ENCODE measurements at places on chromosomes 11 and 22.

DNA sequence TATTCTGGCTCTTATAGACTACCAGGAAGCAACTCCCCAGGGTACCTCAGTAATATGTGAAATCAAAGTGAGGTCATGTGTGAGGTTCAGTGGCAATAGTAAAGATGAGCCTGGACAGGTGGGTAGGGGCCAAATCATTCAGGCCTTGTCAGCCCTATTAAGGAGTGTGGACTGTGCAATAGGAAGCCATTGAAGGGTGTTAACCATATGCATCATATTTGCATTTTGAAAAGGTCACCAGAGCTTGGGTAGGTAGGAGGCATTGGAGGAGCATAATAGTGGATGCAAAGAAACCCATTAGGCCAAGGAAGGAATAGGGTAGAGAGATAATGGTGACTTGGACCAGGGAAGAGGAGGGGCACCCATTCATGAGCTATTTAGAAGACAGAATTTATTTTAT lies 8.4 kb upstream of the MRPL11 start:
- no peak for DNase-seq

DNA sequence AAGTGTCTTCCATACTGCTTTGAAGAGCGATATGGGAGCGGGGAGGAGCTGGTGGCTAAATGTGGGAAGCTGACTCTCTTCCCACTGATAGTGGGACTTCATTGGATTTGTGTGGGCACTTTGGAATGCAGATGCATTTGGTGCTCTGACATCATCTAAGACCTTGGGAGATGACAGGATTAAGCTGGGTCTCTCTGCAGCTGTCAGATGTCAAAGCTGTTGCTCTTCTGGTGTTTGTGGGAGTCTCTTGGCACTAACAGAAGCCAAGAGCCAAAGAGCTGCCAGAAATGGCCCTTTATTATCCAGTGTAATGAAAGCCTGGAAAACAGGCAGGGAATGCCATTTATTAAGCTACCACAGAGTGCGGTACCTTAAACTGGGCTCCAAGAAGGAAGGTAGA lies 20.6 kb downstream of the GRAMD1B start:
- no peak for DNase-seq

GRCh38 chr11:69486056-69486772 lies 4.8 kb downstream of the LINC01488 start:
- DNase-seq = no peak

DNA sequence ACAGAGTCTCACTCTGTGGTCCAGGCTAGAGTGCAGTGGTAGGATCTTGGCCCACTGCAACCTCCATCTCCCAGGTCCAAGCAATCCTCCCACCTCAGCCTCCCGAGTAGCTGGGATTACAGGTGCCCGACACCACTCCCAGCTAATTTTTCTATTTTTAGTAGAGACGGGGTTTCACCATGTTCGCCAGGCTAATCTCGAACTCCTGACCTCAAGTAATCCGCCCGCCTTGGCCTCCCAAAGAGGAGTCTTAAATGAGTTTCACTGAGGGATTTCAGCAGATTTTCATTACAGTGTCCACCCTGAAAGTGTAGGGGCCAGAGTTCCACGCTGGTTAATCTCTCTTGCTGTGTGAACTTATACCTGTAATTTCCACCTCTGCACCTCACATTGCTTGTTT lies 412 bp upstream of the RPS3 start:
- DNase-seq = no peak

DNA sequence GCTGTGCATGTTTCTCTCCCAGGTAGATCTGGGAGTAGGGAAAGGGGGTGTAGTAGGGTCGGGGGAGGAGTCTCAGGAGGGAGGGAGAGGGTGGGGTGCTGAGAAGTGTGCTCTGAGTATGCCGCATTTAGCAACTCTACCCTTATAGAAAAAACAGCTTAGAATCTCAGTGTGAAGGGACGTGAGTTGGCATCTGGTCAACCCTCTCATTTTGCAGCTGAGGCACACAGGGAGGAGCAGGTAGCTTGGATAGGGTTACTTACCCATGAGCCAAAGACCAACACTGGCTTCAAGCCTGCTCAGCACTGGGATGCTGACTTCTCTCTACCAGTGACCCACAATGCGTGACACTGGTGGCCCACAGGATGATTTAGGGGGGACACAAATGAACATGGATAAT lies 95.9 kb downstream of the FBXO7 start:
- no peak for DNase-seq

DNA sequence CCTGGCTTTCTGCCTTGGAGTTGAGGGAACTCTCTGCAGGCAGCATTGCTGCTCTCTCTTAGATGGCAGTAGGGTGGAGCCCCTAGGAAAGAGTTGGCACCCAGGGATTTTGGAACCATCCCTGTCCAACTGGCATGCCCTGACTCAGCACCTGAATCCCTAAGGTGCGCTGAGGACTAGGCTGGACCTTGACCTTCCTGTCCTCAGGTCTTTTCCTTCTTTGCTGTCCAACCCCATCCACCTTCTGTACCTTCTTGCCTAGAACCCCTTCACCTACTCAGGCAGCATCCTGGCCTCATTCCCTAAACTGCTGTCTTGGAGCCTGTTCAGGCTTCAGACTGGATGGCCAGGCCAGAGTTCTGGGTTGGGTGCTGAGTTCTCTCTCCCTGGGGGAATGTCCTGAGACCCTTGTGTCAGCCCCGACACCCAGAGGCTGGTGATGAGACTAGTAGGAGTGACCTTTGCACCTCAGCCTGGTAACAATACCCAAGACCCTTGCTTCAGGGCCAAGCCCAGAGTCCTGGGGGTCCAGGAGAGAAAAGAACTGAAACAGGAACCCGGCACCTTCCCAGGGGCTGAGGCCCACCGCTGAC lies 2.5 kb upstream of the POLD4 start:
- DNase-seq = no peak

- DNase-seq = peak; percentile 27
Observed at GRCh38 chr11:26841818-26842473, 120.1 kb upstream of the SLC5A12 start.

GRCh38 chr22:48843640-48844039 lies 984.0 kb downstream of the BRD1 start:
- DNase-seq = no peak

- DNase-seq = no peak
Observed at GRCh38 chr22:27349456-27349855, 452.1 kb downstream of the MN1 start.

GRCh38 chr11:3091846-3092602 lies 34.8 kb upstream of the CARS1 start:
- peak; percentile 73 for DNase-seq

GRCh38 chr11:40291329-40291728 lies 1168.1 kb downstream of the LRRC4C start:
- DNase-seq = no peak

- DNase-seq = no peak
Observed at GRCh38 chr11:6607190-6607795, 3.7 kb downstream of the ILK start.

DNA sequence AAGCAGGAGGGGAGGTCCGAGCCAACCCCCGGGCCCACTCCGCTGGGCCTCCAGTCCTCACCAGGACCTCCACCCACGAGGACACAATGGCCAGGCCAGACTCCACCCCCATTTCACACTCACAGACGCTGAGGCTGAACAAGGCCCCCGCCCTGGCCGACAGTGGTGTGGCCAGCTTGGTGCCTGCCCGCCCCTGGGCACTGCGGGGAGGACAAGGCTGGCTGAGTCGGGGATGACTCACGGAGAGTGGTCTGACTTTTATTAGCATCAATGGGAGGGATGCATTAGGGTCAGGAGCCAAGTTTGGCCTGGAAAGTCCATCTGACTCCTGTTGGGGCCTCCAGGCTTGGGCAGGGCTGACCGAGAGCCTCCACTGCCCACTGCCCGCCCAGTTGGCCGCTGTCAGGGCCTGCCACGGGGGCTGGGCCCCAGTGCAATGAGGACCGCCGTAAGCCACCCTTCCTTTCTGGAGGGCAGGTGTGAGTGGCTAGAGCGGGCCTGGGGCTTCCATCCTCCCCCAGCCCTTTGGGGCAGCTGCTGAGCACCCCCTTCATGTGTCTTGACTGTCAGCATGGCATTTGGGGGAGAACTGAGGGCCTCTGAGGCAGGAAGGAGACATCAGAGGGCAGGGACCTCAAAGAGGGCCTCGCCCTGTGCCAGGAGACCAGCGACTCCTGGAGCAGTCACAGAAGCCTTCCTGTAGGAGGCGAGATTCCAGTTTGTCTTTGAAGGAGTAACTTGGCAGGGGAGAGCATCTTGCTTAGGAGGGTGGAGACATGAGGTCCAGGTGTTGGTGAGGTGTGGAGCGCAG lies 10.6 kb downstream of the TSPAN32 start:
- DNase-seq = peak; percentile 50

- no peak for DNase-seq
Observed at GRCh38 chr11:16741473-16741872, 3.0 kb downstream of the C11orf58 start.

DNA sequence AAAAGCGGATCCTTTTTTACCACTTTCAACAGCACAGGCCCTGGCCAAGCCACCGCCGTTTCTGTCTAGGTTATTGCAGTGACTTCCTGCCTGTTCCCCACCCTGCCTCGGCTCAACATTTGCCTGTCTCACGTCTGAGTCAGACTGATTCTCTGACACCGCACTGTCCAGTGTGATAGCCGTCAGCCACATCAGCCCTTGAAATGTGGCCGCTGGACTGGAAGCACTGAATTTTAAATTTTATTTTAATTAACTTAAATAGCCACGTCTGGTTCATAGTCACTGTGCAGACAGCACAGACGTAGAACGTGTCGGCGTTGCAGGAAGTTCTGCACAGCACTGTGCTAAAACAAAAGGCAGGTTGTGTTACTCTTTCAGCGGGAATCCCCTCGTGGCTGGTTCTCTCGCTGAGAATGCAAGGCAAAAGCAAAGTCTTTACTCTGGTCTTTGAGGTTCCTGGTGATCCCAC lies 56.3 kb upstream of the ADSL start:
- peak; percentile 29 for DNase-seq

DNA sequence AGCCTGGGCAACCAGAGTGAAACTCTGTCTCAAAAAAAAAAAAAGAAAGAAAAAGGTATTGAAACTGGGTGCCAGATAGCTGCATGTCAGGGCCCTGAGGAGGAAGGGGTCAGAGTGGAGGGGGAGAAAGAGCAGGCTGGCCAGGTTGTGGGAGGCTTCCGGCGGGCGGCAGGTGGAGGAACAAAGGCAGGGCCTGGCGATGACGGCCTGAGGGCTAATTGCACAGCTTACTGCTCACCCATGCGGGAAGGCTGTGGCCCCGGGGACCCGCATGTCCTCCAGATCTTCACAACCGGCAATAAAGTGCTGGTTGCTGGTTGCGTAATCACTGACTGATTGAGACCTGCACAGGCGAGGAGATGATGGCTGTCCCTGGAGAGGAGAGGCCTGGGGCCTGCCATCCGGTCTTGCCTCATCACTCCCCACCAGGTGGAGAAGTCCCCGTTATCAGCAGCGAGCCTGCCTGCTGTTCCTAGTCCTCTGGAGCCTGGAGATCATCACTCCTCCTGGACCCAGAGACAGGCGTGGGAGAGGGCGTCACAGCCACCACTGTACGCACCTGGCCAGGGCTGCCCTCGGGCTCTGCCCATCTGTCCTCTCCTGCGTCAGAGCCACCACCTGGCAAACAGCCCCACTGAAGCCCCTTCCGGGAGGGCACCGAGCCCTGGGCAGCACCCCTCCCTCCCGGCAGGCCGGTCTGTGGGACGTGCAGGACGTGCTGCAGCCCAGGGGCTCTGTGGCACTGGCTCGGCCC lies 18.7 kb downstream of the H19 start:
- DNase-seq = no peak

DNA sequence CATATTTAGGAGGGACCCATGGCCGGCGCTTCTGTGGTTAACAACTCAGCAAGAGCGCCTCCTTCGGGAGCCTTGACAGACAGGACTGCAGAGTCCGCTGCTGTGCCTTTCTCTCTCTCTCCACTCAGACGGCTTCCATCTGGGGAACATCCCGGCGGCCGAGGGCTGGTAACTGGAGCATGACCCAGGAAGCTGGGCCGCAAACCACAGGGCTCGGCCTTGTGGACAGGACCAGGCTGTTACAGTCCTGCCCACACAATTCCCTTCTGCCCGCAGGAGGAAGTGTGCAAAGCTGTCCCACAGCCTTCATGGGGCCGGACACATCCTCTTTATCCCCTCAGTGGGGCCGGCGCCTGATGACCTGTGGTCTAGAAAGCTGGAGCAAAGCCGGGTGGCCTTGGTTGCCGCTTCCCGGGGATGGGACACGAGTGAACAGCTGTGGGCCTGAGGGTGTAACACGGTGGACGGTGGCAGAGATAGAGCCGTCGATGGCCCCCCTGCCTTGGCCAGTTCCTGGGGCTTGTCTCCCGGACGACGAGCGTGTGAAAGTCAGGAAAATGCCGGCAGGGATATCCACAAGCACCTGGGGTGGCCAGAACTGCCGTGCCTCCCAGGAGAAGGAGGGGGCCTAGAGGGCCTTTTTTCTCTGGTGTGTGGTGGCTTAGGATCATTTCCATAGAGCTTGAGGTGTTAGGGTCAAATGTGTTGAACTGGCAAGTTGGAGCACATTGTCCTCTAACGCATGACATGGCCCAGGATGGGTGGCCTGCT lies 50.1 kb downstream of the FBLN1 start:
- DNase-seq = peak; percentile 87

GRCh38 chr22:31218565-31219262 lies 6.6 kb downstream of the LIMK2 start:
- peak; percentile 45 for DNase-seq

DNA sequence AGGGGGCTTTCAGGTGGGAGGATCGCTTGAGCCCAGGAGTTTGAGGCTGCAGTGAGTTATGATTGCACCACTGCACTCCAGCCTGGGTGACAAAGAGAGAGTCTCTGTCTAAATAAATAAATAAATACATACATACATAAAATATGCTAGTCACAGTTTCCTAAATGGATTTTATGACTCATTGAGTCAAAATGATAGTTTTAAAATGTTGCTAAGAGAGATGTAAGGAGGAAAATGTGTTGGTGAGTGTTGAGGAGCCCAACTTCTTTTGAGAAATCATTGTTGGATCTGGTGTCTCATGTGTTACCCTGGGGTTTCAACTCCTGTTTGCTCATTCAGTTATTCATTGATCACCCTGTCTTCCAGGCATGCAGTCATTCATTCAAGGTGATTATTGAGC lies 21.0 kb downstream of the PARVB start:
- DNase-seq = no peak

DNA sequence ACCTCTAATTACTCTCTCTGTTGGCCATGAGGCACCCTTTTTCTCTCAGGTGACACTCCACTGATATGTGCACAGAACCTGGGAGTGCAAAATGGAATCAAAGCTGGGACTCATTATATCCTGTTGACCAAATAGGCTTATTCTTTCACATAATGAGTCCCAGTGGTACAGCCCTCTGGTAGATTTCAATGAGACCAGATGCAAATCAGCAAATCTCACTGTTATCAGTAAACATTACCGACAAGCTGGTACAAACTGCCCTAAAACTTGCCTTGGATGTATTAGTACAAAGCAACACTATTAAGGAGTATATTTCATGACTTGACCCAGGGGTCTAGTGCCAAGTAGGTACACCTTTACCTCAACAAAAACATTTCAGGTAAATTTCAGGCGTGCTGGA lies 128.3 kb downstream of the DDX10 start:
- DNase-seq = no peak

GRCh38 chr11:371051-371450 lies 1.8 kb downstream of the B4GALNT4 start:
- no peak for DNase-seq

- DNase-seq = no peak
Observed at GRCh38 chr11:20075627-20076026, 84.6 kb downstream of the DBX1 start.

- DNase-seq = no peak
Observed at GRCh38 chr11:124152770-124153407, 30.3 kb upstream of the OR10D3 start.
